ENCODE measurements at places on chromosomes 16 and 17.
A peak's percentile ranks its signal among the peaks of the same experiment; 100 is the strongest.

- DNase-seq = peak; percentile 31
Observed at GRCh38 chr17:29659155-29659554, 36.4 kb upstream of the CORO6 start.

DNA sequence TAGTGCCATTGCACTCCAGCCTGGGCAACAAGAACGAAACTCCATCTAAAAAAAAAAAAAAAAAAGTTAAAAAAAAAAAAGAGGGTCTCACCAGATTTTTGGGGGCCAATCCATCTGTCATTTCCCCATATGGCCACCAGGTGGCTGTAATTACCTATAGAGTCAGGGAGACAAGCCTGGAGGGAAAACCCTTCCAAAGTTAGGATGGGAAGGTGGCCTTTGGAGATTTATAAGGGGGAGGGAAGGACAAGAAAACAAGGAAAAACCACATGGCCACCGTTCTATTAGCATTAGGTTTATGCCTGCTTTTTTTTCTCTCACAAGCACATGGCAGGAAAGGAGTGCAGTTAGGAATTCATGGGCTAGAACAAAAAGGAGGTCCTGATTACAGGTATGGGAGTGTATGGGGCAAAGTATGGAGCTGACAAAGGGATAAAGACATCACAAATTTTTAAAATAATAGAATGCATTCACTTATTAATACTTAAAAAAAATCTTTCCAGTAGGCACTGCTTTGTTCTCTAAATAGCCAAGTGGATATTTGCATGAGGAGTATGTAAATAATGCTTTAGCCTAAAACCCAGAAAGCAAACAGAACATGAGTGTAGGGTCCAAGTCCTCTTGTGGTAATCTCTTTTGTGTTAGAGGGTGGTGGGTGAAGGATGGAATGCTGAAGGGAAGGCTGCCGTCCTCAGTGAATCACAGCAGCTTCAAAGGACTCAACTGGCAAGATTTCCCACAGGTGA is 5.1 kb downstream of the CYB5D1 start:
- peak; percentile 81 for DNase-seq

- DNase-seq = no peak
Observed at GRCh38 chr16:86809458-86809955, 231.2 kb downstream of the FOXL1 start.

GRCh38 chr17:57752031-57752905 is 7.2 kb upstream of the CCDC182 start:
- no peak for DNase-seq

GRCh38 chr17:39573447-39574298 is 34.0 kb downstream of the NEUROD2 start:
- DNase-seq = peak; percentile 90

GRCh38 chr17:60941028-60941427 is 263.4 kb downstream of the BCAS3 start:
- DNase-seq = peak; percentile 92

GRCh38 chr16:48535831-48536613 is 74.0 kb downstream of the N4BP1 start:
- DNase-seq = peak; percentile 37

DNA sequence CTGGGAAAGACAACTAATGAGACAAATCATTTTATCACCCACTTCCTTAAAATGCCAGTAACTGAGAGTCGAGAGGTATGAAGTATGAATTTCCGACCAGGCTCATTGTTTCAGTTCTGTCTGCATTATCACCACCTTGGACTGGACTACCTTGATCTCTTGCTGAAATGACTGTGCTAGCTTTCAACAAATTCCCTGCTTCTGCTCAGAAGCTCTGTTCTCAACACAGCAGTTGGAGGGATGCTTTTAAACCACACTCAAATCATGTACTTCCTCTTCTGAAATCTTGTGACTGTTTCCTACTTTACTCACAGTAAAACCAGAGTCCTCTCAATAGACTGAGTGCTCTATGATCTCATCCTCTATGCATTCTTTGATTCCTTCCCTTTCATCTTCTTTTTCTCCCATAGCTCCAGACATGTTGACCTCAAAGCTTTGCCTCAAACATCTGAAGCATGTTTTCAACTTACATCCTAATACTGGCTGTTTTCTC is 195.8 kb downstream of the KCNJ2 start:
- DNase-seq = no peak

DNA sequence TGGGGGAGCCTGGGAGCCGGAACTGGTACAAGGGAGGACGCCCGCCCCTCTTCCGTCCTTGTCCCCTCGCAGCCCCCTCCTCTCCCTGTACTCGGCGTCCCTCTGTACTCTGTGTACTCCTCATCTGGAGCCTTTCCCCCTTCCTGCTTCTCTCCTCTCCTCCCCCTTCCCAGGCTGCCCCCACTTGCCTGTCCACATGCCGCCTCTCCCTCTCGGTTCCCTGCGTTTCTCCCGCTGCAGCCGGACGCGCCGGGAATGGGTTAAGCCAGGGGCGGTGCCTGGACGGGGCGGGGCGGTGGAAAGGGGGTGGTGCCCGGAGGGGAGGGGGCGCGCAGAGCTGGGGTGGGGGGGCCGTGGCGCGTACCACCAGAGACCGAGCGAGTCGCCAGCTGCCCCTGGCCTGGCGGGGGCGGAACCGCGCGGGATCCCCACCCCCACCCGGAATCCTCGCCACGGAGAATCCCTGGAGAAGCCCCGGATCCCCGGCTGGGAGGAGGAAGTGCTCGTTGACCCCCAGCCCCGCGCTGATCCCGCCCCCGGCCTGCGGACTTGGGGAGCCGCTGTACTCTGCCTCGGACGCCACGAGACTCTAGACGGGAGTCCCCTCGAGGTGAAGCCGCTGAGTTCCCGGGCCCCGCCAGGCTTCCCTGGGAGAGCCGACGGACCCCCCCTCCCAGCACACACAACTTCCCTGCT is 22.6 kb downstream of the GJD3 start:
- peak; percentile 87 for DNase-seq

- DNase-seq = no peak
Observed at GRCh38 chr16:1003391-1004347, 22.1 kb downstream of the SOX8 start.

GRCh38 chr16:67647111-67647651 is 2.2 kb downstream of the CARMIL2 start:
- DNase-seq = no peak

- no peak for DNase-seq
Observed at GRCh38 chr17:9472094-9472493, 103.5 kb downstream of the STX8 start.

DNA sequence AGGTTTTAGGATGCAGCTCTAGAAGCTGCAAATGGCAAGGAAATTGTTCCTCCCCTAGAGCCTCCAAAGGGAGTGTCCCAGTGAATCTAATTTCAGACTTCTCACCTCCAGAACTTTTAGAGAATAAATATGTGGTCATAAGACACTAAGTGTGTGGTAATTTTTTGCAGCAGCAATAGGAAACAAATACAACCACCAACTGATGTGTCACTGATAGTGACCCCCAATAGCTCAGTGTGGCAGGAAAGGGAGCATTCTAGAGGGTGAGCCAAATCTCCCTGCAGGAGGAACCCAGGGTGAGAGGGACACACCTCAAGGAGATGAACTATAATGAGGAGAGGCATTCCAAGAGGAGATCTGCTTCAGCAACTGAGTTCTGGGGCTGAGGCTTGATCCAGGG is 4.1 kb downstream of the CCL4L2 start:
- DNase-seq = no peak

DNA sequence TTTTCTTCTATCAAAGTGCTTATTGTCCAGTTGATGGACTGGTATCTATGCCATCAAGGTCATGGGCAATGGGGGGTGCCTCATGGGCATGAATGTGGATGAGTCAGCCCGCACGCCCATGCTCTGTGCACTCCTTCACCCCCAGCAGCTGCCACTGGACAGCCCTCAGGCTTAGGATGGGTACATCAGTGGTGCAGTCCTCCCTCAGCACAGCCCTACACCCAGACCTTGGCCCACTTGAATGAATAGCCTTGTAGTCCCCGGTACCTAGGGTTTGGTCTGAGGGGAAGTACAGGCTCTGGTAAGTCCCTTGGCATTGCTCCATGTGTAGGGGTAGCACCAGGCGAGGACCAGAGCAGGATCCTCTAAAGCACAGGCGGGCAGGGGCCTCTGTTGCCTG is 10.4 kb upstream of the GNA13 start:
- no peak for DNase-seq

DNA sequence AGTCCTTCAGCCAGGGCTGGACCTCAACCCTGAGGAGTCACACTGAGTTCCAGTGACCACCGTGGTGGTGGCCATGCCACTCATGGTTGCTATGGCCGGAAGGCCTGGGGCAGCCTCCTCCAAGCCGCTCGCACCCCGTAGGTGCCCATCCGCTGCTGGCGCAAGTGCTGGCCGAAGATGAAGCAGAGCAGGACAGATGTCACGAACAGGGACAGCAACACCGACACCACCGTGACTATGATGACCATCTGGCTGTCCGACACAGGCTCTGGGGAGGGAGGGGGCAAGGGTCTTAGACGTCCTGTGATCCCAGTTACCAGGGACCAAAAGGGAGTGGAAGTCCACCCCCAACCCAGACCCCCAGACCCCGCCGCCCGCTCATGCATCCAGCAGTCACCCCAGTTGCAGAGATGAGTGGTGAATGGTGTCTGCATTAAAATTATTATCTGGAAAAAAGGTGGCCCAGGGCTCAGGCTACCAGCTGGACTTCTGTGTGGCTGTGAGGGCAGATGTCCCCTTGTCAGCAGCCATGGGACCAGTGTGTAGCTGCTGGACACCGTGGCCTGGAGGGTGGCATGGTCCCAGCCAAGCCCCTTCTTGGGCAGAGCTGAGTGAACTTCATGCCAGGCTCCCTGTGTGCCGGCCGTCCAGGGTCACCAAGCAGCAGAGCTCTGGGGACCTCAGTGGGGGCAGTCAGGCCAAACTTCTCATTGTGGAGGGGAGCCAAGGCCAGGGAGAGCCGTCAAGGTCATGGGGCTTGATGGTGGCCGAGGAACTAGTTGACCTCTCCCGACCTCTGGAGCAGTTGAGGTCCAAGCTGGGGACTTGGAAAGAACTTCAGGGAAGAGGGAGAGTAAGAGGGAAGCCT is 4.7 kb downstream of the PRR29 start:
- DNase-seq = no peak

DNA sequence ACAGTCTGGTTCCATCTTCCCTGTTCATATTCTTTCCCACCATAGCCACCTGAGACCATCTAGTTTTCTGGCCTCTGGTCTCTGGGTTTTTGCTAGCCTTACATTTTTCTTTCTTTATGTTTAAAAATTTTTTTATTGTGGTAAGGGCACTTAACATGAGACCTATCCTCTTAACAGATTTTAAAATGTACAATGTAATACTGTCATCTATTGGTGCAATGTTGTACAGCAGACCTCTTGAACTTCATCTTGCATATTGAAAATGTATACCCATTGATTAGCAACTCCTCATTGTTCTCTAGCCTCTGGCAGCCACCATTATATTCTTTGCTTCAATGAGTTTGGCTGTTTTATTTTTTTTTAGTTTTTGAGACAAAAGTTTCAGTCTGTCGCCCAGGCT is 39.2 kb downstream of the ITGAM start:
- DNase-seq = no peak

DNA sequence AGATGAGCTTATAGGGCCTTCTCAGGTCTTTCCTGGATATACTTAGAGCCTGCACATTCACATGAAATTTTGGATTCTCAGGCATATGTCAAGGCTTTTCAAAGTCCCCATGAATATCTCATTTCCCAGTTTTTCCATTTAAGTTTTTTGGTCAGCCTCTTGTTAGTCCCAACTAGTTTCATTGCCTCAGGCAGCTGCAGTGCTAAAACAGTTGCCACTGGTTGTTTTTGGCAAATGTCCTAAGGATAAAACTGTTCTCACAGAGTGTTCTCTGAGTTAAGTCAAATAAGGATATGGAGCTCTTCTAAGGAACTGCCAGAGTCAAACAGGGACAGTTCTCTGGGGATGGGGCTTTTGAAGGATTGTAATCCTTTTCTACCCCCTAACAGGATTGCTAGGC is 39.9 kb upstream of the ABCC11 start:
- no peak for DNase-seq

DNA sequence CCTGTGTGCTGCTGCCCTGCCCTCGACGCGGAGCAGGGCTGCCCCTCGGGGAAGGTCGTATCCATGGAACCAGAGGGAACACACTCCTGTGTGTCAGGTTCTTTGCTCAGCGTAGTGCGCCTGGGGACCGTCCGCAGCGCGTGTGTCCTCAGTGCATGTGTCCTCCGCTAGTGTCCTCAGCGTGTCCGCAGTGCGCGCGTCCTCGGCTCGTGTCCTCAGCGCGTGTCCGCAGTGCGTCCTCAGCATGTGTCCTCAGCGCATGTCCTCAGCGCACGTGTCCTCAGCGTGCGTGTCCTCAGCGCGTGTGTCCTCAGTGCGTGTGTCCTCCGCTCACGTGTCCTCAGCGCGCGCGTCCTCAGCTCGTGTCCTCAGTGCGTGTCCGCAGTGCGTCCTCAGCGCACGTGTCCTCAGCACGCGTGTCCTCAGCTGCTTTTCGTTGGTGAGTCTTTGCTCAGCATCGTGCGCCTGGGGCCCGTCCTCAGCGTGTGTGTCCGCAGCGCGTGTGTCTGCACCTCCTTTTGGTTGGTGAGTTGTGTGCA is 59.2 kb upstream of the ZNF750 start:
- DNase-seq = no peak

GRCh38 chr16:21953541-21953902 is 361 bp downstream of the UQCRC2 start:
- DNase-seq = no peak

- DNase-seq = no peak
Observed at GRCh38 chr17:48177816-48178215, 70.2 kb downstream of the SNX11 start.

DNA sequence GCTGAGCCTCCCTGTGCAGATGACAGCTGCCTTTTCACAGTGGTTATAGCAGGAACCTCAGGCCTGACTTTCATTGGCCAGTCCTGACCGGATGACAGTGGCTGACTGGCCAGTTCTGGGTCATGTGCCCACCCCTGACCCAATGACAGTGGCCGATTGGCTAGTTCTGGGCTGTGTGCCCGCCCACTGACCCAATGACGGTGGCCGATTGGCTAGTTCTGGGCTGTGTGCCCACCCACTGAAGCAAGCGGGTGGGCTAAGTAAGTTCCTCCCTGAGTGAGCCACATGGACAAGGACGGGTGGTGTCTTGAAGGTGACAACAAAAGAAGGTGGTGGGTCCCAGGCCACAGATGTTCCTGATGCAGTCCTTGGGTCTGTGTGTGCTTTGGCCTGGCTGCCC is 9.5 kb downstream of the DEF8 start:
- DNase-seq = peak; percentile 13

GRCh38 chr17:57527221-57528057 is 217.7 kb downstream of the CCDC182 start:
- no peak for DNase-seq

DNA sequence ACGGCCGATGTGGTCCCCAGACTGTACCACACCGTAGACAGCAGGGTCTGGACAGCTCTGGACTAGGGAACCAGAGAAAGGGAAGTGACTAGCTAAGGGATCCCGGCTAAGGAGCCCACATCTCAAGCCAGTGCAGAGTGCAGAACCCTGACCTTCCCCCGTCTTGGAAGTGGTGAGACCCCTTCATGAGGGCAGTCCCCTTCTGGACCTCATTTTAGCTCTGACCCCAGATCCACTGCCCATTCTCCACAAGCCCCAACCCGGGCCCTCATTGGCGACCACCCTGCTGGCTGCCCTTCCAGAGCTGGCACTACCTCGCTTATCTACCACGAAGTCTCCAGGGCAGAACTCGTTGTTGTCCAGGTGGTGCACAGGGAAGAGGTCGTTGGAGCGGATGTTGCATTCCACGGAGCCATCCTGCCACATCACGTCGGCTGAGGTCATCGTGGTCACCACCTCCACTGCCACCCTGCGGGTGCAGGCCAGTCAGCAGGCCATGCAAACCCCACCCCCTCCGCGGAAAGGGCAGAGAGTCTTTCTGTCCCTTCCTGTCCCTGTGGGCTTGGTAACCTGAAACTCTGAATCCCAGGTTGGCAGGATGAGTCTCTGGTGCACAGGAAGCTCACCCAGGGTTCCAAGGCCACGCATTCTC is 14.2 kb downstream of the SPHK1 start:
- DNase-seq = no peak

All from lung (tissue), 17 donors.